SJCRH30 (cell line): ENCODE measurements at places on chromosomes 7 and 10.

GRCh38 chr10:34728361-34728760, 86.7 kb downstream of the PARD3 start:
- DNase-seq: no peak

DNA sequence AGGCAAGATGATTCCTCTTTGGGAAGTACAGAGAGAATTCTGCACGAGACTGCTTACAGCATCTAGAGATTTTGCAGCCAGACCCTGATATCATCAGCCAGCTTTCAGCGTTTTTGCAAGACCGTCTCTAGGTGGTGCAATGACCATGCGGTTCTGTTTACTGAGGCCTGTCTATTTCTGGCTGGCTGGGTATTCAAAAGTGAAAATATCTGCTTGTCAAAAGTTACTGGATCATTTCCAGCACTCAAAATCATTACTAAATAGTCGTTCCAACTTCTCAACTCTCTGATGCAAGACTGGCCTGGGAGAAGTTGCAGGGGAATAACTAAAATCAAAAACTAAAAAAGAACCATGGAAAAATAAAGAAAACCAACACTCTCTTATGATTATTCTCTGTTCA, 240.1 kb downstream of the ELMO1 start:
- peak; percentile 73 for DNase-seq

DNA sequence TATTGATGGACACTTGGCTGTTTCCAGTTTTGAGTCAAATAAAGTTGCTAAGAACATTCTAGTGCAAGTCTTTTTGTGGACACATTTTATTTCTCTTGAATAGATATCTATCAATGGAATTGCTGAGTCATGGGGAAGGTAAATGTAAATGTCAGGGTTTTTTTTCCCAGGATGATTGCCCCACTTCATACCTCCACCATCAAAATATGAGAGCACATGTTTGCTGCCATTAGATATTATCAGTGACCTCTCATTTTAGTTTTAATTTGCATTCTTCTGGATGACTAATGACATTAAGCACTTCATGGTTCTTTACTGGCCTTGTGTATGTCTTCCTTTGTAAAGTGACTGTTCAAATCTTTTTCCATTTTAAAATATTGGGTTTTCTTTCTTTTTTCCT, 45.7 kb downstream of the PAPSS2 start:
- DNase-seq: no peak

DNA sequence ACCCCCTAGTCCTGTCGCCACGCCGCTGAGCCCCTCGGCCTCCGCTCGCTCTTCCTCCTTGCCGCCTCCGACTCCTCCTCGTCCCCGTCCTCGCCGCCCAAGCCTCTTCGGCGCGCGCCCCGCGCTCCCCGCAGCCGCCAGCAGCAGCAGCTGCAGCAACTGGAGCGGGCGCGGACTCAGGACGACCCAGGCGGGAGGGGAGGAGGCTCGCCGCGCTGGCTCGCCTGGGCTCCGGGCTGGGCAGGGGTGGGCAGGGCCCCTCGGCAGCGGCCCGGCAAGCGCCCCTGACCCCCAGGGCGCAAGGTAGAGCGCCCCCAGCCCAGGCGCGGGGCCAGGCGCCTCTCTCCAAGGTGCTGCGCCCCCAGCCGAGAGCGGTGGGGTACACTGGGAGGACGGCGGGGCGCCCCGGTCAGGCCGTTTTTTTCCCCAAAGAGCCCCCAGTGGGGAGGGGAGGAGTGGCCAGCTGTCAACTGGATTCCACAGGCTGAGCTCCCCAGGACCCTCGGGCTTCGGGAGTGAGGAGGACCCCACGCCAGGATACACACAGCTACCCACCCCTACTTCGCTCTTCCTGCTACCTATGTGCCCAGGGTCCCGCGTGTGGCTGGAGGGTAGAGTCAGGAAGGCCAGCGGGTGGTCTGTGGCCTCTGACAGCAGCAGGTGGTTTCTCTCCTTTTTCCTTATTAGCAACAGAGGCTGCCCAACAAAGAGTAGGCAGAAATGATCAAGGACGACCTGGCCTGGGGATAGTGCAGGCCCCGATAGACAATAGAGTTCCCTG, 903 bp upstream of the KCNMA1 start:
- no peak for DNase-seq

GRCh38 chr7:111137296-111138192, 46.6 kb downstream of the LRRN3 start:
- DNase-seq: peak; percentile 80

GRCh38 chr10:89644967-89645741, at the start of gene PANK1:
Gene PANK1 (minus strand): TSS chr10:89645242. CDS start chr10:89644891, 351 bp downstream.
- peak; percentile 79 for DNase-seq

DNA sequence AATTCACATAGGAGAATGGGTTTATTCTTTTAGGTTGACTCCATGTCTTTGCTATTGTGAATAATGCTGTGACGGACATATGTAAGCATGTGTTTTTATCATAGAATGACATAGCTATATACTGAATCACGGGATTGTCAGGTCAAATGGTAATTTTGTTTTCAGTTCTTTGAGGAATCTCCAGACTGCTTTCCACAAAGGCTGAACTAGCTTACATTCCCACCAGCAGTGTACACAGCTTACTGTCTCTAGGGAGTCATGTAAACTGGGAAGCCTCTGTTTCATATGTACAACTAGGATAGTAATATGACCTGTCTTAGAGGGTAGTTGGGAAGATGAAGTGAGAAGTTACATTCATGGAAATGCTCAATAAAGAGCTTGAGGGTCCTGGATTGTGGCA, 6.8 kb upstream of the C10orf120 start:
- no peak for DNase-seq

- no peak for DNase-seq
These were observed 30.7 kb downstream of the ELFN1 start for GRCh38 chr7:1700536-1701333.

DNA sequence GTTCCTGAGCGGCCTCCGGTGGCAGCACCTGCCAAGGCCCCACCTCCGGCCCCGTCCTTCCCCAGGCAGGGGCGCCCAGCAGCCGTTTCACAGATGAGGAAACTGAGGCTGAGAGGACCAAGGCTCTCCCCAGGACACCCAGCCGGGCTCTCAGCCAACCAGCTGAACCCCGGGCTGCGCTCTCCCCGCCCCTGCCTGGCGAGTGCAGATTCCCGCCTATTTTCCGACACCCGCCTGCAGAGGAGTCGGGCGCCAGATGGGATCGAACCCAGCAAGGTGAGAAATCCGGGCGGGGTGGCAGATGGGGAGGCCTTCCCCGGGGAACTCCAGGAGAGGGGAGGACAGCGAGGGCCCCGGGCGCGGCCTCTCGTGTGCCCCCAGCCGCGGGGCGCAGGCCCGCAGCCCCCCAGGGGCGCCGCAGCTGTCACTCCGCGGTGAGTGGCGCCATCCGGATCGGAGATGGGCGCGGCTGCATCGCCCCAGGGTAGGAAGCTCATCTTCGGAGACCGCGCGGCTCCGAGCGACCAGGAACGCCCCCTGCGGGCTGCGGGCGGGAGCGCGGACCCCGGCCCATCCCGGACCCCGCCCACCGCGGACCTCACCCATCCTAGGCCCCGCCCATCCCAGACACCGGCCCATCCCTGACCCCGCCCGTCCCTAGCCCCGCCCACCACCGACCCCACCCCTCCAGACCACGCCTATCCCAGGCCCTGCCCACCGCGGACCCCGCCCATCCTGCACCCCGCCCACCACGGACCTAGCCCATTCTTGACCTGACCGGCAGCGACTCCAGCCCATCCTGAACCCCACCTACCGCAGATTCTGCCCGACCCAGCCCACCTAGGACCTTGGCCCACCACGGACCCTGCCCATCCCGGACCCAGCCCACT, 90.3 kb downstream of the MICALL2 start:
- peak; percentile 80 for DNase-seq

GRCh38 chr7:4185721-4186512, 496.2 kb upstream of the FOXK1 start:
- DNase-seq: no peak

DNA sequence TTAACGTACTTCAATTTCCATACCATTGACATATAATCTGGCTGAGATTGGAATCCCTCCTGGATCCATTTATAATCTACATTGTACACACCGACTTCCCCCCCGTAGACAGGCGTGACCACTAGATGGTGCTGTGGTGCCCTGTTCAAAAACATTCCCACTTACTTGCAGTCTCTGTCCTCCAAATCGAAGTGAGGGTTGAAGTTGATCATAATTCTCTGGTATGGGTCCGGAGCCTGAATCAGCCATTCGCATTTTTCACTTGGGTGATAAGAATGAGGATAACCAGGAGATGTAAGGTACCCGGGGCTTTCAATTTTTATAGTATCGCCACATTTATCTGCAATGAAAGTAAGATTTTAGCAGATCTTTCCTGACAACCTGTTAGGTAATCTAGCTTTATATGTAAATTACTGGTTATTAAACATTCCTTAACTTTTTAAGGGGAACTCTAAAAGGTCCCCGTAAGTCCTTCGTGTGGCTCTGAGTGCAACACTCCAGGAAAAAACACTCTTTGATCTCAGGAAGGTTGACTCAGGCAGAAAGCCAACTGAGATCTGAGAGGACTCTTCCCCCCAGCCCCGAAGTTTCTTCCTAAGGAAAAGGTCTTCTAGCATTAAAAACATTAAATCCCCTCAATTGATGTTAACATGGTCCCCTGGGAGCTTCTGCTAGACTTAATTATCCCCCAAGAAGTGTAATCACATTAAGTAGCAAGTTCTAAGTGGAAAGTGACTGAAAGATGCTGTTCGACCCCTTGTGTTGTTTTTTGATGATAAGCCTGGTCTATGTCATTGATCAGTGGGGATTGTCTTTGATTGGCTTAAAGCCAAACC, 3.7 kb downstream of the NRP1 start:
- DNase-seq: peak; percentile 81

- no peak for DNase-seq
These were observed 35.4 kb downstream of the TET1 start for GRCh38 chr10:68595513-68595912.

DNA sequence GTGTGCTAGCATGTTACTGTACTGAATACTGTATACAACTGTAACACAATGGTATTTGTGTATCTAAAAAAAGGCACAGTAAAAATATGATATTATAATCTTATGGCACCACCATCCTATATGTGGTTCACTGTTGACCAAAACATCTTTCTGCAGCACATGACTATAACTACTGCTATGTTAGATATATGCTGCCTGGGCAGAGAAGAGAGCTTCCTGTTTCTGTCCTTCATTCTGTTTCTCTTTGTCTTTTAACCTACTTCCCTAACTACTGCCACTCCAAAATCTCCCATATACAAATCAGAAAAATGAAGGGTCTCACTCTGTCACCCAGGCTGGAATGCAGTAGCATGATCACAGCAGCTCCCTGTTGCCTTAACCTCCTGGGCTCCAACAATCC, 8.8 kb upstream of the FGL2 start:
- no peak for DNase-seq

- DNase-seq: no peak
These were observed 22.6 kb downstream of the HERC4 start for GRCh38 chr10:68052463-68052862.
